ENCODE measurements at places on chromosomes 5 and 9.

DNA sequence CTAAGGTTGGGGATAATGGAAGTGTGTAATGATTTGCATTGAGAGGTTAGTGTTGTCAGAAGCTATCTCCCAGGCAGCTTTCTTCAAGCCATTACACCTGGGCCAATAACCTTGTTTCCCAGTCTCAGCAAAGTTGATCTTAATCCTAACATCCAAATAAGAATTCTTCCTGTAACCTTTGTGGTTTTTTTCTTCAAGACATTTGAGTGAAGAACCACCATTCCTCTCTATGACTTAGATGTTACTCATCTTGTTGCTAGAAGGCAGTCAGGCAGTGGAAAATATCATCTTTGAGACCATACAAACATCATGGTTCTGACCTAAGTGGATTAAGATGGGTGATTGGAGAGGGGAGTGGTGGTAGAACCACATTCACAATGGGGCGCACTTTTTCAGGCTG lies 103.5 kb downstream of the NDUFAF2 start:
- DNase-seq: no peak

GRCh38 chr9:92385477-92385876 lies 18.9 kb downstream of the OGN start:
- DNase-seq: no peak

DNA sequence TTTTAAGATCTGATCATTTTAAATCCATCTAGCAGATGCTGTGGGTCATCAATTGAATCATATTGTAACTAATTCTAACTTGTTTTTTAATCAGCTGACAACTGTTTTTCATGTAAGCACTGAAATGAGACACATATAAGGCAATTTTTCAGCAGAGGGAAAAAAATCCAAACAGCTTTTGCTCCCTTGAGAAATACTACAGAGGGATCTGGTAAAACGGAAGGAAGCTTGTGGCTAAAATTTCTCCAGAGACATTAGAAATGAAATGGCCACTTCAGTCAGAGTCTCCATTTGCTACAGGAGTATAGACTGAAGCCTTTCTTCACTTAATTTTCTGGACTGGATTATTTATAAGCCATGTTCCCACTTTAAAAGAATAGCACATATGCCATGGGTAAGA lies 385.9 kb downstream of the MAN2A1 start:
- DNase-seq: no peak

DNA sequence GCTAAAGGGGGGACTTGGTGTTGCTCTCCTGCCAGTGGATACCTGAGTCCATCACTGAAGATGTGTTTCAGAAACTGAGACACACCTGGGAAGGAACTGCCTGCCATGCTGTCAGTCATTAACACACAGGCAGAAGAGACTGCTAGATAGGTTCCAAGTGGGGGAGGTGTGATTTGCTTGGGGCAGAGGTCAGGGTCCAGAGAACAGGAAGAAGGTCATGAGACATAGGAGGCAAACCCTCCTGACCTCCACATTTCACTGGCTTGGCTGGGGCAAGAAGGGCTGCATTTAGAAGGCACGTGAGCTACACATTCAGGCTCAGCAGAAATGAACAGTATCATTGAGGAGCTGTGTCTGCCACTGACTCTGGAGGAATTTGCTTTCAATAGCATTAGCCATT lies 215.8 kb downstream of the HSPA4 start:
- DNase-seq: no peak

DNA sequence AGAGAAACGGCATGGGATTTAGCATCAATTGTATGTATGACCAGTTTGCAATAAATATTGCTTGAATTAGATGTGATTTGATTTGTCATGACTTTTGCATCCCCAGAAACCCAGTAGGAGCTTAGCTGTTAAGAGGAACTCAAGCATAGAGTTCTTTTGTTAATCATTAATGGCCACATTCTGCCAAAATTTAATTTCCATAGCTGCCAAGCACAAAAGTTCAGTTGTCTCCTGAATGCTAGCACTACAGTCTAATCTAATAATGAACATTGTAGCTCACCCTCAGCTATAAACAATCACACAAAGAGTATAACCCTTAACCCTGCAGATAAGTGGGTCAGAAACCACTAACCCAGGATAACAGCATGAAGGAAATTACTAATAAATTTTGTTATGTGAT lies 169.8 kb upstream of the GRAMD2B start:
- DNase-seq: no peak

DNA sequence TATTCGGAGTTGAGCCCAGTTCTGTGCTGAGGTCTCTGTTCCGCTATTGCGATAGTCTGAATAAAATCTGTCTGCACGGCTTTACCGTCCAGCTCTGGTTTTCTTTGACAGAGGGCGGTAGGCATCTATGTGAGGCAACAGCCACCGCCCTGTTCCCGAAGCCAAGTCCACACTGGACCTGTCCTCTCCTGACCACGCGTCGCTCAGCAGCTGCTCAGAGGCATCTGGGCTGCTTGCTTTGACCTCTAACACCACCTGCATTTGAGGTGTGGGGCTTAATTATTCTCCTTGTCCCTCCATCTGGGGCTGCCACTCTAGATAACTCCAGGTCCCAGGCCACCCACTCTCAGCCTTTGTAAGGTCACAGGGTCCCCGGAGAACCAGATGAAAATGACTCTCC lies 168.4 kb upstream of the SMIM23 start:
- no peak for DNase-seq

- no peak for DNase-seq
These were observed 5.4 kb downstream of the MED22 start for GRCh38 chr9:133342570-133342969.

DNA sequence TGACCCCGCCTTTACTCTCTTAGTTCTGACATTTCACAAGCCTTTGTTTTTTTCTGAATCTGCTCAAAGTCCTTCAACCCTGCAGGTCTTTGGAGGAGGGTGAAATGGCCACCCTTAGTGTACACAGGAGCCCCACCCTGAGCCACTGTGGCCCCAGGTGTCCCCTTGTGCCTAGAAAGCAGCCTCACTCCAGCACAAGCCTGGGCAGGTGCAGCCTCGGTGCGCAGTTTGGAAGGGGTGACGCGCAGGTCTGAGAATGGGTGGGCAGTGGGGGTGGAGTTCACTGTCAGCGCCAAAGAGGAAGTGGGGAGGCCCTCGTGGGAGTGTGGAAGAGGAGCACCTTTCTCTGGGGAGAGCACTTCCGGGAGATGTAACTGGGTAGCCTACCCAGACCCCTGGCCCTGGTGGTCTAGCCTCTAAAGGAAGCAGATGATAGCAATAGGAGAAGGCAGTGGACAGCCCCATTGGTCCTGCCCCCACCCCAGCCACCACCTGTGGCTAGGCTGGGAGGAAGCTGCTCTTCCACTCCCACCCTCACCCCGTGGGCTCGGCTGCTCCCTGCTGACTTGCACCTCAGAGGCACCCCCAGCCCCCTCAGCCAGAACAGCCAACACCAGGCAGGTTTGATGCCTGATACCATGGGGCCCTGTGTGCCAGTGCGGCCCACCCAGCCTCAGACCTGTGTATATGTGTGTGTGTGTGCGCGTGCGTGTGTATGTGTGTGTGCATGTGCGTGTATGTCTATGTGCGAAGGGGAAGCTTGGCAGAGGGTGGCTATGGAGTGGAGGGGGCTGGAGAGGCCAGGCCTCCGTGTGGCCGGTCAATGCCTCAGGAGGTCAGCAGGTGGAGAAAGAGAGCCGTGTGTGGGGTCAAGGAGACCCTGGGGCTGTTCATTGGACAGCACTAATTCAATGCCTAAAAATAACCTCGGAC lies 16.8 kb upstream of the DAB2IP start:
- DNase-seq: no peak

GRCh38 chr5:160155017-160155750 lies 35.9 kb upstream of the PWWP2A start:
- DNase-seq: no peak

DNA sequence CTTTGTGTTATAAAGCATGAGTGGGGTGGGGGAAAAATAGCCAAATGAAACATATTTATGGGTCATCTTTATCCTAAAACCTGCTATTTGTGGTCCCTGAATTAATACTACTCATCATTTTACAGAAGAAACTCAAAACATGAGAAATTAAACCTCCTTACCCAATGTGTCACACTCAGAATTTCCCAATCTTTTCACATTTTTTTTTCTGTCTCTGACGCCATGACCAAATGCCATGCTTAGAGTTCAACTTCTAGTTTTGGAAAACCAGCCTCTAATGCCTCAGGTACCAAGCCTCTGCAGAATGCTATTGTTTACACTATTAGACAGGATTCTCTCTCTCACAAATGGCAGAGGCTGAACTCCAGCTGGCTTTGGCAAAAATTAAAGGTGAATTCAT lies 505.5 kb upstream of the WWC1 start:
- no peak for DNase-seq

DNA sequence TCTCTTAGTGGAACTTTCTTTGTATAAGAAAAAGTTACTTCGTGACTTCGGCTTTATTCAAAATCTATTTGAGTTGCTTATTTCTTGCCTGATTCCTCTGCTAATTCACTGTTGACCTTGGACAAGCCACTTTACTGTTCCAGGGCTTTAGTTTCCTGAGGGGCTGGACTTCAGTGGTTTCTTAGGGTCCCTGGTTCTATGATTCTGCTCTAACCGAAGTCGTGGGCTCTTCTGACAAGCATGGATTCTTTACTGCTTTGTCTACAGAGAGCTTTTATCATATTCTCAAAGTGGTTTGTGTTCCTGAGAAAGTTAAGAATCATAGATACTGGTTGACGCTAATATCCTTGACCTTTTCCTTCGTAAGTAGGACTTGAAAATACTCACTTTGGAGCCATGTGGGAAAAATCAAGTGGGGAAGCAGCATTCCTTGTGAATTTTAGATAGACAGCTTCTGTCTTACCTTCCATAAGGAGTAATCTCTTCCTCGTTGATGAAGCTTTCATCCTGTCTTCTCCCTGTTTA lies 21.1 kb downstream of the EXOSC2 start:
- no peak for DNase-seq

DNA sequence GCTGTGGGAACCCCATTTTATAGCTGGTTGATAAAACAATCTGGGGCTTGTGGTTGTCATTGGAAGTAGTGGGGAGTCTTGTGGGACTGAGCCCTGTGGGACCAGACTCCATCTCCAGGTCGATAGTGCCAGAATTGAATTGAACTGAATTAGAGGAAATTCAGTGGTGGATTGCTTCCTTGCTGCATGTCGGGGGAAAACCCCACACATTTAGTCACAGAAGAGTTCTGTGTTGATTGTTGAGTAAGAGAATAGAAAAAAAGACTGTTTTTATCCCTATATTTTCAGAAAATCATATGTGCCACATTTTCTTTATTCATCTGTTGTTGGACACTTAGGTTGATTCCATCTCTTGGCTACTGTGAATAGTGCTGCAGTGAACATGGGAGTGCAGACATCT lies 209.7 kb downstream of the ARHGEF28 start:
- DNase-seq: no peak

DNA sequence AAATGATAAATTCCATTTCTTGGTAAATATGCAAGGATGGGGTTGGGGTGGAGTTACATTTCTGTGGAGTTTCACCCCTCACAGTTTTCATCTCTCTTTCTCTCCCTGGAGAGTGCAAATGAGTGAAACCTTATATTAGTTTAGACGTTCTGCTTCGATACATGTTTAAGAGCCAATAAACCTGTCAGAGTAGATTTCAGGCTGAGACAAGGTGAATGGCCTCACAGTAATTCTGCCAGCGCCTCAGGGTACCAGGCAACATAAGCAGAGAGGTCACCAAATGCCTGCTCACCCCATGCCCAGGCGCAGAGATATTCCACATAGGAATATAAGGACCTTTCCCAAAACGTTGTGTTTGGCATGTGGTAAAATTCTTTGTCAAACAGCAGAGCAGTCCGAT lies 154.9 kb upstream of the VLDLR start:
- DNase-seq: no peak

DNA sequence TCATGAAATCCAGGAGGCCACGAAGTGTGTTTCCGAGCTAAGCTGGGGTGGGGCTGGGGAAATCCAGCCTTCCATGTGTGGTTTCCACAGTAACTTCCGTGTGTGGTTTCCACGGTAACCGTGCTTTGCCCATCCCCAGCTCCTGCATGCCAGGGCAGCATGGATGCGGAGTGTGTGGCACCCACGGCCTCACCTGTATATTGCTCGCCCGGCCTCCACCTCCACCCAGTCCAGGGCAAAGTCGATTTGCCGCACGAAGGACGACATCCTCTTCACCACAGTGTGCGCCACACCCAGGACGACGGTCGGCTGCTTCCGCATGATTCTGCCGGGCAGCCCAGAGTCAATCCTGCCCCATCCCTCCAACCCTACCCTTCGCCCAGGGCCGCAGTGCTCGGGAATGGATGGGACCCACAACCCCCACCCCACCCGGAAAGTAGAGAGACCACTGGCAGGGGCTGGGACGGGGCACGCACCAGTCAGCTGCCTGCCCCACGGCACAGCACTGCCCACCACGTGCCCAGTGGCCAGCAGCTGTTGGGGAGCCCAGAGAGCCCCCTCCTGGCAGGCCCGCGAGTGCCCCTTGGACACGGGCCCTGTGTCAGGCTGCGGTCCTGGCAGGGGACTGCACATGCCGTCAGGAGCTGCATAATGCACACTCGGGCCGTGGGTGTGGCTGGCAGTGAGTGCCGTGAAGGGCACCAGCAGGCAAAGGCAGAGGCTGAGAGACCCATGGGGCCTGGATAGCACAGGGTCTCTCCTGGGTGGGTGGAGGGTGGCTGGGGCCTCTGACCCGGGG lies 39.0 kb upstream of the NSMF start:
- no peak for DNase-seq

DNA sequence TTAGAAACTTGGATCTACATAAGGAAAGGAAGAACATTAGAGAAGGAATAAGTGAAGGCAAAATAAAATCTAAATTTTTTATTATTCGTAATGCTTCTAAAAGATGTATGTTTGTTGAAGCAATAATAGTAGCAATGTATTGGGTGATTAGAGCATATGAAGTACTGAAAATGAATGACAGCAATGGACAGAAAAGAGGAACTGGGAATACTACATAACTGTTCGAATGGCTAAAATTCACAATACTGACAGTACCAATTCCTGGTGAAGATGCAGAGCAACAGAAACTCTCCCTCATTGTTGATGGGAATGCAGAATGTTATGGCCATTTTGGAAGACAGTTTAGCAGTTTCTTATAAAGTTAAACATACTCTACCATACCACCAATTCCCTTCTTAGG lies 177.3 kb upstream of the SPEF2 start:
- no peak for DNase-seq

GRCh38 chr9:78438211-78438610 lies 141.3 kb downstream of the PSAT1 start:
- DNase-seq: no peak

DNA sequence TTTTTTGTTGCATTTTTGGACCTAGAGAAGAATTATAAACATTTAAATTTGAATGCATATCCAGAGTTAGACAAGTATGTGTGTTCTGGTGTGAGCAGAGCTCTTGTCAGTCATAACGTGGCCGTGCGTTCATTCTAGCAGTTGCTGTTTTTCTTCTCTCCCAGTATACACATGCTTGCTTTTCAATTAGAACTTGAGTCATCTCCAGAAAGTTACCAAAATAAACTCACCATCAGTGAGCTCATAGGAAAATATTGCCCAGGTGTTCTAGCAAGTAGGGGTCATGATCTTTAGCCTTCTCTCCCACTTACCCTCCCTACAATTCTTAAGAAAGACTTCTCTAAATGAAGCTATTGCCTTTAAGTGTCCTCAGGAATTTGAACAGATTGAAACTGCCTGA lies 247.5 kb upstream of the TUT7 start:
- DNase-seq: no peak

- DNase-seq: no peak
These were observed 149.5 kb upstream of the LHFPL2 start for GRCh38 chr5:78797936-78798672.

Data from CD4-positive, alpha-beta T cell treated with Interleukin-12 subunit alpha and Interleukin-12 subunit beta, for 1 hour (primary cell).